ENCODE measurements at places on chromosomes 12 and 14.

DNA sequence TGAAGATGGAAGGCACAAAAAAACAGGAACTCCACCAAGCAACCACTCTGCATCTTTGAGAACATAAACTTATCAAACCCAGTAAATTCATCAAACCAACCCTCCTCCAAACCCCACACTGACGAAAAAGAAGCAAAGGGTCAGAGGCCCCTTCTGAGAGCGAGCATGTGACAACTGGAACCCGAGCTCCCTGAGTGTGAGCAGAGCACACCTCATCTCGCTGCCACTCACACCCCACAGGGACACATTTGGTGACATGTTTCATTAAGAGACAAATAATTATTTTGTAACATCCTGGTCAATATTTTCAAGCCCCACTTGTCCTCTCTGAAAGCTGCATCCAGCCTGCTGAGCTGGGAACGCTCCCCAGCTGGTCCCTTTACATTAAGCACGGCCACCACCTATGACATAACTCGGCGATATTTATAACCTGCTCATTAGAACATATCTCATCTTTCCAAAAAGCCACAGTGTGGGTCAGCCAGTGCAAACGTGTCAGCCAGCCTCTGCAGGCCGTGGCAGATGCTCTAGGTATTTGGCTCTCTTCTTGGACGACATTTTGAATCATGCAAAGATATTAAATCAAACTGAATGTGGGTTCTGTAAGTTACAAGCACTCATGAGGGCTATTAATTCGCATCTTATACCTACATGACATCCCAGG lies 120.1 kb downstream of the TTC7B start:
- peak; percentile 5 for DNase-seq

GRCh38 chr14:95502381-95502950 lies 14.0 kb downstream of the SYNE3 start:
- no peak for DNase-seq

DNA sequence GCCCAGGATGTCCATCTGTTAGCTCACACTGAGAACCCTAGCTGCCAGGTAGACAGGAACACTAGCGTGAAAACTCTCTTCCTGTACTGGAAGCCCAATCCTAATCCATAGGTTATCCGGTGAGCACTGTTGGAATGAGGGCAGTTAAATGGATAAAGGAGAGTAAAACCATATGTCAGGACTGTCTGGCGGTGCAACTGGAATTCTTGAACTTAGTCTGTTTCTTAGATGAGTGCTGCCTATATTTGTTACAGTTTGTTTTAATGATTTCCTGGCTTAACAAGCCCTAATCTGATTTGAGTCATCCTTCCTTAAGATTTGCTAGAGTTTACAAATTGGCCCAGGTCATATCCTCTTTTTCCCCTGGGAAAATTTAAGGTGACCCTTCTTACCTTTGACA lies 104.7 kb downstream of the ANO4 start:
- no peak for DNase-seq

- DNase-seq: no peak
Measured at GRCh38 chr12:27436768-27437167, 9.8 kb upstream of the SMCO2 start.

- DNase-seq: no peak
Measured at GRCh38 chr14:87017335-87017734, 975.6 kb downstream of the GALC start.

DNA sequence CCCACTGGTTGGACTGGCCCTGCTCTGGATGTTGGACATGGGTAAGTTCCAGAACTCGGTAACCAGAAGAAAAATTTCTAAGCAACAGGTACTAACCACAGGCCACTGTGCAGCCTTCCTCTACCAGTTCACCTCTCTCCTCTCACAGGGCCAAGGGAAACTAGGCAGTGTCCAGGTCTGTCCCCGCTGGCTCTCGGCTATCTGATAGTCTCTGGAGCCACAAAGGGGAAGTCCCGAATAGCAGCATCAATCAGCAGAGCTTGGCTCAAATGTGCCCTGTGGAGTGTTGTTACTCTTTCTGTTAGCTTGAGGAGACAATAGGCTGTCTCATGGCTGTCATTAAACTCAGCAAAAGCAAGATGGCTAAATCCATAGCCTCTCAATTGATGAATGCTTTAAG lies 73.2 kb downstream of the TSPAN11 start:
- no peak for DNase-seq

GRCh38 chr12:31906557-31907301 lies 52.5 kb upstream of the RESF1 start:
- peak; percentile 65 for DNase-seq

DNA sequence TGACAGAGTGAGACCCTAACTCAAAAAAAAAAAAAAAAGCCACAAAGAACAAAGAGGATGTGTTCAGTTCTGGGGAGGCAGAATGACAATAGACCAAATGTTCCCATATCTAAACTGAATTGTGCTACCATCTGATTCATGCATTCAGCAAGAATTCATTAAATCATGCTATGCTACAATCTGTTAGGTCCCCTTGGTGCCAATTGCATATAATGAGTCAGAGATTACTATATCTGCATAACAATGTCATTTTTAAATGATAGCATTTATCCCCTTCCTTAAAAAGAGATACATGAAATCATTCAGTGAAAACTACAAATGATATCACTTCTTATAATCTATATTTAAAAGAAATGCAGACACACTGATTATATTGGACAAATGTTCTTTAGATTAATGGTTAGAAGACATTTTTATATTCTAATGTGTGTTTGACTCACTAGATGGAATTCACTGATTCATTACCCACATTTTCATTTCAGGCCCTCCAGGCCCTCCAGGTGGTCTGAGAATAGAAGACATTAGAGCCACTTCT lies 207.6 kb upstream of the PDZRN4 start:
- no peak for DNase-seq

DNA sequence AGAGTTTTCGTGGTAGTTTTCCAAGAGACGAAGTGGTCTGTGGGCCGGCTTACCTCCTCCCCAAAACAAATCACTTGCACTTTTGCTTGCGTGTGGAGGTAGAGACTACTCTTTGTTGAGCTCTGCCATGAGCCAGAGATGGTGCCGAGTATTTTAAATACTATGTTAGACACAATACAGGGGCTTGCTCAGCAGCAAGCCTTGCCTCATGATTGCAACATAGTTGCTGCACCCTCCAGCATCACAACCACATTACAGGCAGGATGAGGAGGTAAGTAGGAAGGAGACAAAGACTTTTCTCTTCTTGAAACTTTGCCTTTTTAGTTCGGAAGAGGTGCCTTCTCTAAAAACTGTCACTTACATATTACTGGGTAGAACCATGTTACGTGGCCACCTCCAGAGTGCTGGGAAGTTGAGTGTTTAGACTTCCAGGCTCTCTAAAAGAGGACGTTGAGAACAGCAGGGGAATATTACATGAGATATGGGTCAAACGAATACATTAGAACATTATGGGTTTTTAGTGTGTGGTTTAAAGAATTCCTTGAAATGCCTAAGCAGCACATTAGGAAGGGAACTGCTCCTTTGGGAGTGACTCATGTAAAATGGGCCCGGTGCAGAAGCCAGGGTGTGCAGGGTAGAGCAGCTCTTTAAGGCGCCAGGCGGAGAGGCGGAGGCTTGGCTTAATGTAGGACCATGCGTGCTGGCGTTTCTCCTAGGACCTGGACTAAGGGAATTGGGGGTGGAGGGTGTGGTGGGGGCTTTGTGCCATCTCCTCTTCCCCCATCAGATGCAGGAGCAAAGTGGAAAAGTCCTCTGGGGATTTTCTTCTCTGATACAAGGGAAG lies 110.6 kb upstream of the PRMT8 start:
- DNase-seq: no peak

DNA sequence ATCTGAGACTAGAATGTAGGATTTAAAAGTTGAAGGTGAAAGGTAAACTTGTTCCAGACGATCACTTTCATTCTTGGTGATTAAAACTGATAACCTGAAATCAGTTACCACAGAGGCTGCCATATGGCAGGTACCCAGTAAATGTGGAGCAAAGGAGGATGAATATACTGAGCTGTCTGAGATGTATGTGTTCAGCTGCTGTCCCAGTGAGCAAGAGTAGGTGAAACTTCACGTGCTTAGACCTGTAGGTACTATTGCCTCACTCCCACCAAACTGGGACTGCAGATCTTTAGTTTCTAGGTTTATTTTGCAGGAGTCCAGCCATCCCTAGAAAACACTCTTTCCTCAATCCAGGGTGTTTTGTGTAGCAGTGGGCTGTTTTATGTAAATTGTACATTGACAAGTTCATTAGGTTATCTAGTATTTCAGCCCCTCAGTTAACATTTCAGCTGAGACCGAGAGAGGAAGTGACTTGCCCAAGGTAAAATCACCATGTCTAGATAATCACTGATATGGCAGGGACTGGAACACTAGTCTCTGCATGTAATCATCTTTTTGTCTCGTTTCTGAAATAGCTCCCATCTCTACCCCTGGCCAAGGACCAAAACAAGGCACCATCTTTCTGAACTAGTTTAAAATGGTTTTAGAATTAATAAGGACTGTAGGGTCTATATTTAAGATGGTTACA lies 62.7 kb downstream of the ATG14 start:
- peak; percentile 33 for DNase-seq

DNA sequence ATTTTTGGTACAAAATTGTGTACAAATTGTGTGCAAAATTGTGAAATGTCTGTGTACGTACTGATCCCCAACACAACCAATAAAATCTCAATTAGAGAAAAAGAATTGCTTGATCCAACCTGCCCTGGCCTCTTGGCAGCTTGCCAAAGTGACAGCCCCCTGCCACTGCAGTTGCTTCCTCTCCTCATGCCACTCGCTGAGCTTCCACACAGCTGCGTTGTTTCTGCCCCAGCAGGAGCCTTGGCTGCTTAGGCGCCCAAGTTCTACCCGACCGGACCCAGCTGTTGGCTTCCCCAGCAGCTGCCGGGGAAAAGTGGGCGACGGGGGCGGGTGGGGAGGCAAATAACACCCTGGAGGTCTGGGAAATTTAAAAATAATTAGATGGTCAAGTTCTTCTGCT lies 171.8 kb upstream of the ATF7IP start:
- DNase-seq: no peak

DNA sequence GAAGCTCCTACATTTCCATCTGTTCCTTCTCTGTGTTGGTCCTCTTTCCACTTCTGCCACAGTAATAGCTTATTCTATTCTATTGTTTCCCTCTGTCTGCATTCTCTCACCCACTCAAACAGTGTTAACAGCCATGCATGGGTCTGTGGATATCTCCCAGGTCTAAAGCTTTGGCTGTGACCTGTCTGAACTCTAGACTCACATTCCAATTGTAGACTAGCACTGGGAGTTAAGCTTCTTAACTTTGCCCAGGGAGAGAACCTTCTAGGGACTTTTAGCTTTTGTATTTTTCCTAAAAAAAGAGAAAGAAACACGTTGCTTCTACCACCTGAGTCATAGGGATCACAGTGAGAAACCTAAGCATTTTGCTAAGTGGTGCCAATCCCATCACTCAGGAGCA lies 36.7 kb downstream of the PTPRR start:
- DNase-seq: no peak

GRCh38 chr12:64730588-64730969 lies 28.6 kb downstream of the GNS start:
- peak; percentile 47 for DNase-seq

All from hematopoietic multipotent progenitor cell treated with erythropoietin and hydrocortisone succinate and interleukin-3 and kit ligand, for 6 days (in vitro differentiated cells).